ENCODE measurements at places on chromosomes 2 and 18.

DNA sequence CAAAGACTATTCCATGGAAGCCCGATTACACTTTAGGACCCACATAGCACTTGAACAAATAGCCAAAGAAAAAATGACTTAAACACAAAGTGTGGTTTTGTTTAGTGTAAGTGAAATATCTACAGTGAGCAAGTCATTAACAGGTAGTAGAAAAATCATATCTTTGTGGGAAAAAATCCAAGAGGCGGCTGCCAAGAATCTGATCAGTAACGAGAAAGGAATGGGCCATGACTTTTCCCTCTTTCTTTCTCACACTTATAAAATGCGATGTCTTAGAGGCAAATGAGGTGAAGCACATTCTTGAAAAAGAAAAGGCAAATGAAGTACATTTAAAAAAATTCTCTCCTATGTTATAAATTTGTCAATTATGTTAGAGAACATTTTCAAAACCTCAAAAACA lies 12.9 kb upstream of the GEMIN6 start:
- DNase-seq, result no peak

DNA sequence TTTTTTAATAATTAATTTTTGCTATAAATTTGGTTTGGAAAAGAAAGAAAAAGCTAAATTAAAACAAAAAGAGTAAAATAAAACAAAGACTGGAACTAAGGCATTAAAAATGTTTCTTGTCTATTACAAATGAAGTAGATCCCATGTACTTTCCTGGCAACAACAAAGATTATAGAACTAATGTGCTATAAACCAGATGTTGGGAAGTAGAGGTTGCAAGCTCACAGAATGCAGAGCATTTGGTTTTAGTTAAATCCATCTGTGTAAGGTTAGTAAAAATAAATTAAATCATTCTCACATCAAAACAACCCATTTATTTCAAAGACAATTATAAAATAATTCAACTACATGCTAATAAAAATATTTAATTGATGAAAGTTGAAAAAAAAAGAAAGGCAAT lies 157.2 kb upstream of the ZC3H15 start:
- no peak for DNase-seq

DNA sequence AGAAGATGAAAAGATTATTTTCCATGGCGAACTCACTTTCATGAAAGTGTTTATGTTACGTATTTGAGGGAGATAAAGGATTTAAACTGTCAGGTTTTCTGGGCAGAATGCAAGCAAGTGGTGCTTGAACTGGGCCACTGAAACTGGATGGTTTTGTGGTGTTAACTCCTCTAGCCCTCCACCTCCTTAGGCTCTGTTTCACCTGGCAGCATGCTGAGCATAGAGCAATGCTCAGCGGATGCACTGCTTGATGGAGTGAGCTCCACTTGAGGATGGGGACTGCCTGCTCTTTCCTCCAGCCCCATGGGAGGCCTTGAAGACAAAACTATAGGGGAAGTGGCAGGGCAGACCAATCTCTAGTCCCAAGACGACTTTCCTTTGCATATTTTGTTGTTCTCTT lies 345.8 kb downstream of the TDRD15 start:
- no peak for DNase-seq

- DNase-seq, result no peak
Observed at GRCh38 chr18:59604877-59605276, 92.3 kb downstream of the CCBE1 start.

DNA sequence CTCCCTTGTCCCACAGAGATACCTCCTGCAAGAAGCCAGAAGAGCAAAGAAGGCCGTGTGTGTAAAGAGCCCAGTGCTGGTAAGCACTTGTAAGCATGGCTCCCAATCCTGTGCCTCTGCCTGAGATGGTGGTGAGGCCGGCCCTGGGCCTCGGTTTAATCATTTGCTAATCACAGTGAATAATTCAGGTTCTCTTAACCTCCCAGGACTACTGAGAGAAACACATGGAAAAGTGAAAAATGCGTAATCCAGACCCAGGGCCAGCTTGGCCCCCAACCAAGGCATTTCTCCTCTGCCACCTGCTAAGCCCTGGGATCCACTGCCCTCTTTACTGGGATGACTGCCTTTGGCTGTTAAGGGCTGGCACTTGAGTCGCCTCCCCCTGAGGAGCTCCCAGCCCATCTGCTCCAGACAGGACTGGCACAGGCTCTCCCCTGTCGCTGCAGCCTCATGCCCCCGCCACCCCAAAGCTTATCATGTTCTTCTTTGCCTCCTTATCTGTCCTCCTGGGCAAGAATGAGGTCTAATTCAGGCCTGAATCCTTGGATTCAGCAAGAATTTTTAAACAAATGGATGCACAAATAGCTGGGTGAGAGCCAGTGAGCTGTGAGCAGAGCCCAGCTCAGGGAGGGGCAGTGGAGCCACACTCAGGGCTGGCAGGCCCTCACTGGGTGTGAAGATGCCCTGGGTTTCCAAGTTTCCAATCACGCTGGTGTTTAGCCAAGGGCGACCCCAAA lies 193.9 kb upstream of the HS6ST1 start:
- DNase-seq, result no peak

- DNase-seq, result no peak
Observed at GRCh38 chr2:204293884-204294747, 251.2 kb upstream of the PARD3B start.

DNA sequence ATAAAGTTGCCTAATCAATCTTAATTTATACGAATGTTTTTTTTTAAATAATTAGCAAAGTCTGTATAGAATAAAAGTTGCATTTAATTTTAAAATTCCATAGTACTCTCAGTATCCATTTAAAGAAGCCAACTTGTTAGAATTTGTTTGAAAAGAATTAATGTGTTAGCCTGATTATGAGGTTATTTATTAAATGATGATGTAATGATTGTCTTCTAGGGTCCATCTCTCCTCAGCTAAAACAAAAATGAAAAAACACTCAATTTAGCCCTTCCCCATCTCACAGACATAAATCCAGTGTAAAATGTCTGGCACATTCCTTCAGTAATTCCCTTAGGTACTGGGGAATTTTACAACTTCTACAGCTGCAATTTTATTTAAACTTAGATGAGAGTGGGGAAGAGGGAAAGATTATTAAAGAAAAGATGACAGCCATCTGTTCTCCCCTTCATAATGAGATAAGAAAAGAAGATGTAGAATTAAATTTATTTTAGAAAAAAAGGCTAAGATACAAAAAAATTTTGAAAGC lies 68.6 kb downstream of the BARD1 start:
- no peak for DNase-seq

All from CD4-positive, alpha-beta T cell treated with Interleukin-17A for 4 hours (primary cell).